ENCODE measurements at places on chromosomes 16 and 17.
A peak's percentile ranks its signal among the peaks of the same experiment; 100 is the strongest.

GRCh38 chr17:76119409-76120371, 16.1 kb upstream of the EXOC7 start:
- no peak for DNase-seq

DNA sequence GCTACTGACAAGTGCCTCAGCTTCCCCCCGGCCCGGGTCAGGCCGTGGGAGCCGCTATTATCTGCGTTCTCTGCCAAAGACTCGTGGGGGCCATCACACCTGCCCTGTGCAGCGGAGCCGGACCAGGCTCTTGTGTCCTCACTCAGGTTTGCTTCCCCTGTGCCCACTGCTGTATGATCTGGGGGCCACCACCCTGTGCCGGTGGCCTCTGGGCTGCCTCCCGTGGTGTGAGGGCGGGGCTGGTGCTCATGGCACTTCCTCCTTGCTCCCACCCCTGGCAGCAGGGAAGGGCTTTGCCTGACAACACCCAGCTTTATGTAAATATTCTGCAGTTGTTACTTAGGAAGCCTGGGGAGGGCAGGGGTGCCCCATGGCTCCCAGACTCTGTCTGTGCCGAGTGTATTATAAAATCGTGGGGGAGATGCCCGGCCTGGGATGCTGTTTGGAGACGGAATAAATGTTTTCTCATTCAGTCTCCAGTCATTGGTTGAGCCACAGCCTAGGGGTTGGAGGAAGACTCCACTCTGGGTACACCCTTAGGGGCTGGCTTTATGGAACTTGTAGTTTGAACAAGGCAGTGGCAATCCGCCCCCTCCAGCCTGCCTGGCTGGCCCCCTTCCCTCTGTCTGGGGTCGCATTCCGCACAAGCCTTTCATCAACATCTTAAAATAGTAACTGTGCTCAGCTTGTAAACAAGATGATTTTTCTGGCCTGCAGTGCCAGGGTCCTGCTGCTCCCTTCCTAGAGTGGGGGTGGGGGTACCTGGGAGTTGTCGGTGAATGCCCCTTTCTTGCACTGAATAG, 4.1 kb downstream of the SYNGR2 start:
- no peak for DNase-seq

DNA sequence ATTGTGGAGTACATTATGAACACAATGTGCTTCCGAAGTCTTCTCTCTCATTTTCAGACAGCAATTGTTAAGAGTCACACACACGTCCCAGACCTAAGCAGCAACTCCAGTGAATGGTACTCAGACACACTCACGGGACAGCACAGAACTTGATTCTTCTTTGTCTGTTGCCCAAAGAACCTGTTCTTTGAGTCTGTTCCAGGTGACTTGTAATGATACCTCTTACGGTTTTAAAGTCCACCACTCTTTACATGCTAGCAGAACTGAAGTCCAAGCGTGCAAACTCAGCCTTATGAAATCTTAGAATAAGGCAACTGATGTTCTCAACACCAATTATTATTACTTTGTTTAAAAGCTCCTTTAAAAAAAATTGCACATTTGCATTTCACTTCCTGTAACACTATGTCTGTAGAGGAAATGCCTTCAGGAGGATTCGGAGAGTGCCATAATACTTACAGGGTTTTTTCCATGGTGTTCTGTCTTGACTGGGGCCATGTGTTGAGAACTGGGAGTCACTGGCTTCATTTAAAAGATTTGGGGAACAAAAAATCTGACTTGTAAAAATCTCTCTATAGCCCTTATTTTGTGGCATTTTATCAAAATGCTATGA, 48.1 kb downstream of the MARF1 start:
- DNase-seq: no peak

DNA sequence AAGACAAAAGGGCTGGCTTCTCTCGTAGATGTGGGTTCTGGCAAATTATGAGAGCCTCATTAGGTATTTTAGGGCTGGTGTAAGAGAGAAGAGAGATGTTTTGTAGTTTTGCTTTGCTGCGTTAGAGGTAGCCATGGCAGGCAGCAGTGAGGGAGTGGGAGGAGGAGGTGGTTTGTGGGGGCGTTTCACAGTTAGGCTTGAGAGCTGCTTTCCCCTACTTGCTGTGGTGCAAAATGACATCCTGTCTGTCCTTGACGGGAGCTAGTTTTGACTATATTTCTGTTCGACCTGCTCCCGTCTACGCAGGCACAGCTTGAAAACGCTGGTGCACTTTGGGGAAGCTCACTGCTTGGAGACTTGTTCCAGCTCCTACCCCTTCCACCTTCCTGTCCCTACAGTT, 75.5 kb downstream of the SLC5A11 start:
- DNase-seq: no peak

- no peak for DNase-seq
Measured at GRCh38 chr17:50048146-50048720, 7.7 kb upstream of the ITGA3 start.

- no peak for DNase-seq
Measured at GRCh38 chr16:27374804-27375425, 27.1 kb upstream of the IL21R start.

GRCh38 chr17:41390411-41390938, 6.9 kb downstream of the KRT31 start:
- no peak for DNase-seq

DNA sequence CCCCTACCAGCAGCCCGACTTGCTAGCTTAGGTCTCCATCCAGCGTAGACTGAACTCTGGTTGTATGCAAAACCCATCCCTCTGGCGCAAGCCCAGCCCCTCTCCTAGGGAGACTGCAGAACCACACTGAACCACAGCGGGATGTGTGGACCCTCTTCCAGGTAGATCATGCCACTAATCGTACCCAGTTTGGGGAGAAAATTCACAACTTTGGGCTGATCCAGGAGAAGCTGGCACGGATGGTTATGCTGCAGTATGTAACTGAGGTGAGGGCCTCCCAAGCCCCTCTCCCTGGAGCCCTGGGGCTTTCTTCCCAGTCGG, 3.2 kb downstream of the ACADVL start:
- no peak for DNase-seq

- DNase-seq: no peak
Measured at GRCh38 chr16:89502081-89502843, 5.9 kb upstream of the SPG7 start.

DNA sequence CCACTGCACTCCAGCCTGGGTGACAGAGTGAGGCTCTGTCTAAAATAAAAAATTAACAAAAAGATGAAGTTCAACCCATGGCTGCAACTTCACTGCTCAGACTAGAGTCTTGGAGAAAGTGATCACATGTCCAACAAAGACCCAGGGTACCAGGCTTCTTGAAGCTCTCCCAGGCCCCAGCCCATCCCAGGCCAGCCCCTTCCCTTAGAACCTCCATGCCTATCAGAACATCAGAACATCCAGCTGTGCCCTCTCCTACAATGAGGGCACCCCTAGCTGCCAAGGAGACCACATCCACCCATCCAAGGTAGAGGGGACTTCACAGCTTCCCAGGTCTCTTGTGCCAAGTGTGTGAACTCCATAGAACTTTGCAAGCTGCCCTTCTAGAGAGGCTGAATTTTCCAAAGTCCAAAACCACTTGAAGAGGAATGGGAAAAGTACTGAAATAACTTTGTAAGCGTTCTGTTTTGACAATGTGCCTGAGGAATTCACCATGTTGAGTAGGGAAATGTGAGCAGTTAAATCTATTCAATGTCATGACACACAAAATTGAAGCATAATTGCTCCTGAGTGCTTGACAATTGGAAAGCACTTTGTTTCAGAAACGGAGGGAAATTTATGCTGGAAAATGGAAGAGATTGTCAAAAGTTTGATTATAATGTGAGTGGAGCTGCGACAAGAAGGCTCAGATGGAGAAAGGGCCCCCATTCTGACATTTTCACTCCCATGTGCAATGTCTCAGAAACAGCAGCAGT, 230.4 kb downstream of the ZNF423 start:
- DNase-seq: no peak

DNA sequence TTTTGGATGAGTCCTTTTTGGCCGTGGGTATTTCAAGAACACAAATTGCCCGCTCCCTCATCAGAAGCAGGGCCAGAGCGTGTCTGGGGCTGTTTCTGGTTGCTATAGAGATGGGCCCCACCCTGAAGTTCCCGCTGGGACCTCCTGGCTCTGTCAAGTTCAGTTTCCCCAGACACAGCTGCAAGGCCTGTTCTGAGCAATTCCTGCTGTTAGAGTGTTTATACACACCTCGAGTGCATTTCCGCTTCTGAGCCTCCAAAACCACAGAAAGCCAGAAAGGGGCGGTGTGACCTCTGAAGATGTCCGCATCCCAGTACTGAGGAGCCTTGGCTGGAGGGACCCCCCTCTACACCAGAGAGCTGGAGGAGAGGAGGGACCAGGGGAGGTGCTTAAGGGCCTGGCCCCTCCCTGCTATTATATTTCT, 9.3 kb upstream of the WBP2 start:
- DNase-seq: peak; percentile 83

DNA sequence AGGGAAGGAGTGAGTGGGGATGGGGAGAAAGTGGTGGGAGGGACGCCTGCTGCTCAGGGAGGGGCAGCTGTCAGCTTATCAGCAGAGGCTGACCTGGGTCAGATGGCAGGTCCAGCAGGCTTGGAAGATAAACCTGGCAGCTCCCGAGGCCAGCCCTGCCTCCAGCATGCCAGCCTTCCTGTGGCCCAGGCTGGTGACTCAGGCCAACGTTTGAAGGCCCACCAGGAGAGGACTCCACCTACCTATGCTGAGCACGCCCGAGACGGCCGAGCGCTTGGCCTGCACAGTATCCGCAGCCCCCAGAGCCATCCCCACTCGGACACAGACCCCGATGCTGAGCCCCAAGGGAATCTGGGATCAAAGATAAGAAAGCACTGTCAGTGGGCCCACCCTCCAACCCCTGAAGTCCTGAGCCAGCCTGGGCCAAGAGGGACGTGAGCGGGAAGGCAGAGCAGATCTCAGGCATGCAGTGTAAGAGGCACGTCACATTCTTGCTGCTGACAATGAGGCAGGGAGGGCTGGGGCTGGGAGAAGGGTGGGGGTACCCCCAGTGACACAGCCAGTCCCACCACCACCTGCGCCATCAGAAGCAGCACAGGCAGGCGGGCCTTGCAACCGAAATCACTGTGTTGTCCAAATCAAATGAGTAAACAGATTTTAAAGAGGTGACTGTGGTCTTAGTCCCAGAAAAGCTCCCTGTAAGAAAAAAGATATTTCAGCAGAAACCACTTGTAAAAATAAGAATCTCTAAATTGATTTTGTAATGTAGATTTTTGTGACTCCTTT, 12.4 kb downstream of the SLC47A2 start:
- no peak for DNase-seq

GRCh38 chr16:54817432-54817831, 113.2 kb upstream of the IRX5 start:
- DNase-seq: no peak

DNA sequence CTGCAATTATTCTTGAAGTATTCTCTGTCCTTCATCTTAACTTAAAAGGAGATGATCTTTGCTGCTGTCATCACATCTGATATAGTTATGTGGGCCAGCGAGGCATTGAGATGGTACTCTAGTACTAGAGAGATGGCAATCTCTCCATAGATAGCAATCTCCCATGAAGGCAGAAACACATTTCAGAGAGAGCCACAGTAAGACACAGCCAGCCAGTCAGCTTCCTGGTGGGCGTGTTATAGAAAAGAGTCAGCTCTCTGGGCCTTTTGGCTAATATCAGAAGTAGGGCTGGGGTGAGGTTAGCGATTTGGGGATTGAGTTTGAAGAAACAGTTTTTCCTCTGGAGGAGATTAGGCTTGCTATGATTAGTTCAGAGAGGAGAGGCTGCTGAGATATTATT, 22.6 kb upstream of the EFCAB13 start:
- no peak for DNase-seq

- DNase-seq: no peak
Measured at GRCh38 chr17:77498091-77498741, 357.4 kb downstream of the SEC14L1 start.

GRCh38 chr17:44053125-44053872, 13.2 kb downstream of the LSM12 start:
- no peak for DNase-seq

GRCh38 chr17:68657166-68657565, 56.0 kb upstream of the FAM20A start:
- DNase-seq: no peak

- no peak for DNase-seq
Measured at GRCh38 chr16:17466876-17467275, 3.9 kb downstream of the XYLT1 start.

DNA sequence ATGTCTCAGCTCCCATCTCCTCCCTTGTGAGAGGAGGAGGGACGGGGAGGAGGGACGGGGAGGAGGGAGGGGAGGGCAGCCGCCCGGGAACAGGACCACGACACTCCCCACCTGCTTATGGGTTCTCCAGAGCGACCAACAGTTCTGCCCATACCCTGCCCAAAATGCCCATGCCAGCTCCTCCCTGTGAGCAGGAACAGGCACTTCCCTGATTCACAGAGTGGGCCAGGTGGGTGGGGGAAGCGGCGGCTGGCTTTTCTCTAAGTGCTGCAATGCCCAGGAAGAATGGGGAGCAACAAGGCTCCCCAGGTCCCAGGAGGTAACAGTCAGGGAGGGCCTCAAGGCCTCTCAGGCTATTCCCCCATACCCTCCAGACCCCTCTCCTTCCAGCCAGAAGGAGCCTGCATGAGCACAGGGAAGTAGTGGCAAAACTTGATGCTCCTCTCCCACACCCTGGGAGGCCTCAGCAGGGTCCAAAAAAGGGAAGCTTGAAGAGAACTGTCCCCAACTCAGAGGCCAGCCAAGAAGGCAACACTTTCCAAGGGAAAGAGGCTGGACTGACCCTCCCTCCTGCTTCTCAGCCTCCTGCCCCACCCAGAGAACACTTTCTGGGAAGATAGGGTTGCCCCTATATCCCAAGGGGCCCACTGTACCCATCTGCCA, 53.8 kb downstream of the MYO18A start:
- no peak for DNase-seq

GRCh38 chr17:74814453-74814852, 38.3 kb upstream of the NAT9 start:
- no peak for DNase-seq

DNA sequence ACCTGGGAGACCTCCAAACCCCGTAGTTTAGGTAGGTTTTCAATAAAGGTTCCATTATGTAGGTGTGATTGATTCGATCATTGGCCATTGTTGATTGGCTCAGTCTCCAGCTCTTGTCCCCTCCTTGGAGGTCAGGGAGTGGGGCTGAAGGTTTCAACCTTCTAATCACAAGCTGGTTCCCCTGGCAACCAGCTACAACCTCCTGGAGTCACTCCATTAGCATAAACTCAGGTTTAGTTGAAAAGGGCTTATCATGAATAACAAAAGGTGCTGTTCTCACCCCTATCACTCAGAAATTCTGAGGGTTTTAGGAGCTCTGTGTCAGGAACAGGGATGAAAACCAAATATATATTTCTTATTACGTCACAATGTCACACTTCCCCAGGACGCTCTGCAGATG, 28.5 kb downstream of the TMEM132E start:
- no peak for DNase-seq

GRCh38 chr16:23131436-23131835, 17.8 kb downstream of the USP31 start:
- DNase-seq: no peak

GRCh38 chr17:65572581-65573281, 11.3 kb upstream of the AXIN2 start:
- DNase-seq: no peak

GRCh38 chr17:15123593-15124263, 141.4 kb downstream of the PMP22 start:
- no peak for DNase-seq

- no peak for DNase-seq
Measured at GRCh38 chr17:30225919-30226553, 9.5 kb downstream of the SLC6A4 start.
